Stomach (tissue), 19 donors: ENCODE measurements at places on chromosomes 1 and 21.
A peak's percentile ranks its signal among the peaks of the same experiment; 100 is the strongest.

DNA sequence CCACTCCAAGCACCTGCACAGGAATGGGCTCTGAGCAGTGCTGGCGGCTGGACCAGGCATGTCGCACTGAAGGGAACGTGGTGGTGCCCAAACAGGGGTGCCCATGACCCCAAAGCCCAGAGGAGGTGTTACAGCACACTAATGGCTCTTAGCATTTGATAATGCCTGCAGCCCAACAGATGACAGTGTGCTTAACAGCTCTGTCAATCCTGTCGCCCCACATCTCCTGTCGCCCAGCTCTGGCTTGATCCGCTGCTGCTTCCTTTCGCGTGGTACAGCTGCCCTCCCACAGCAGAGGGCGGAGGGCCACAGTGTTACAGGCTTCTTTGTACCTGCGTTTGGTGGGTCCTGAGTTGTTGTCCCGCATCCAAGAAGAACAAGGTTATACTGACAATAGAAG is 32.2 kb upstream of the CR1L start:
- no peak for DNase-seq

GRCh38 chr1:33876970-33877650 is 13.2 kb downstream of the HMGB4 start:
- no peak for DNase-seq

DNA sequence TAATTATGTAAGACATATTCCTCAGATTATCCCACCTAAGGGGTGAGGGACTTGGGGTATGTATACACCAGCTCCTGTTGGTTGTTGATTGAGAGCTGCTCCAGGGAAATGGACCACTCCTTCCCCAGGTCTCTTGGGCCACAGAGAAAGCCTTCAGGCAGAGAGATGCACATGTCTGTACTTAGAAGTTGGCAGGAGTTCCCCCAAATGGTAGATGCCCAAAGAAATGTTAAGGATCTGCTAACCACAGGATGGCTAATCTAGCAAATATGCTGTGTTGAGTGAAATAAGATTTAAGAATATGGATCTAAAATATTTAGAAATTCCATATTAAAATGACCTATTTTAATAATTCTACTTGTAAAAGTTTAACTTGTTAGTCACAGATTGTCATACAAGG is 100.8 kb upstream of the DNAH14 start:
- DNase-seq: no peak

- peak; percentile 52 for DNase-seq
These were observed 113.9 kb upstream of the ZNF648 start for GRCh38 chr1:182175361-182175931.

GRCh38 chr1:93516164-93516563 is 68.2 kb downstream of the FNBP1L start:
- no peak for DNase-seq

- DNase-seq: no peak
These were observed 561.2 kb upstream of the B3GALT2 start for GRCh38 chr1:193747579-193747978.

GRCh38 chr1:178724728-178725465 is at the start of gene RALGPS2:
Gene RALGPS2, plus strand, starts transcription at chr1:178725244. Its CDS starts 51,521 bp downstream, at chr1:178776765.
- DNase-seq: peak; percentile 76

DNA sequence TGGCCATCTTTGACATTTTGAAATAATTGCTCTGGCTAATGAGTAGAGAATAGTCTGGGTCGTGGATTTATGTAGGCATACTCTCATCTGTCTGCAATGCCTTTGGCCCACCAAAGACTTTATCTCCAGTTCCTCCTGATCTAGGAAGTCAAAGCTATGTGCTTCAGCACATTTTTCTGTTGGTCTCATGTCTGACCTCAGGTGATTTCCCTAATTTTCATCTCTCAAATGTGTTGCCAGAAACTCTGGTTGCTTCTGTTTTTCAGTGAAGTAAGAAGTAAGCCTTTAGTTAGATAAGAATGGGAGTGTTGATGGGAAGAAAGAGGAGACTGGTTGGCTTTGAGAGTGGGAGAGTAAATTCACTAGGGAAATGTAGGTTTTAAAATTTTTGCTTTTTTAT is 66.4 kb downstream of the GPR88 start:
- no peak for DNase-seq

DNA sequence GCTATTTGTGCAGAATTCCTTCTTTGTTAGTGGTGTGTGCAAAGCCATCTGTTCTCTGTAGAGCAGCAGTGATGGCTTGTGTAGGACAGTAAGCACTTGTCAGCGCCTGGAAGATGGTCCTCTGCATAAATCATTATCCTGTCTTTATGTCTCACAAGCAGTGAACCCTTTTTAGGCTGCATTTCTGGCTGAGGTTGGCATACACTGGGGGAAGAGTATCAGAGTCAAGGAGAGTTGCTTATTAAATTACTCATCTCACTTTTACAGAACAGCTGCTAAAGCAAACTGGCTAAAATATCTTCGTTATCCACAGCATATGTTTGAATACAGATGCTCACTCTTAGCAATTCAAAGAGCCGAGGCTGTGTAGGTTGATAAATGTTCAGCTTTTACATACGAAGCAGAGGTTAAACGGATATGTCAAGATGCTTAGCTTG is 54.6 kb upstream of the NCAM2 start:
- DNase-seq: no peak

DNA sequence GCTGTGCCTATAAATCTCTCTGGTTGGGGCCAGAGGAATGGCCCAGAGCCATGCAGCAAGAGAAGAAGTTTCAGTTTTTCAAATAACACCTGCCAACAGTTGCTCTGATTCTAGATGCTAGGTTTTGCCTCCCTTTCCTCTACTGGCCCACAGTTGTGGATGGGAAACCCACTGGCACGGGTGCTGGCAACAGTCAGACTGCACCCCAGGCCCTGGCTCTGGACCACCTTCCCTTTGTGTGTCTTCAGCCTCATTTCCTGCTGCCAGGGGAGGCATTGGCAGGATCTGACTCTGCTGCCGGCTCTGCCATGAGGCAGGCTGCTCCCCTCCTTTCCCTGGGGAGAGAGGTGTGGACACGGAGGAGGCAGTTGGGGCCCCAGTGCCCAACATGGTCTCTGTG is 142.0 kb downstream of the IGSF21 start:
- no peak for DNase-seq

- DNase-seq: peak; percentile 23
These were observed 391.0 kb downstream of the OMA1 start for GRCh38 chr1:58155418-58156123.

- DNase-seq: no peak
These were observed 1.1 kb upstream of the NENF start for GRCh38 chr1:212431644-212432043.

- DNase-seq: no peak
These were observed 6.5 kb upstream of the CLDN19 start for GRCh38 chr1:42746436-42747105.

DNA sequence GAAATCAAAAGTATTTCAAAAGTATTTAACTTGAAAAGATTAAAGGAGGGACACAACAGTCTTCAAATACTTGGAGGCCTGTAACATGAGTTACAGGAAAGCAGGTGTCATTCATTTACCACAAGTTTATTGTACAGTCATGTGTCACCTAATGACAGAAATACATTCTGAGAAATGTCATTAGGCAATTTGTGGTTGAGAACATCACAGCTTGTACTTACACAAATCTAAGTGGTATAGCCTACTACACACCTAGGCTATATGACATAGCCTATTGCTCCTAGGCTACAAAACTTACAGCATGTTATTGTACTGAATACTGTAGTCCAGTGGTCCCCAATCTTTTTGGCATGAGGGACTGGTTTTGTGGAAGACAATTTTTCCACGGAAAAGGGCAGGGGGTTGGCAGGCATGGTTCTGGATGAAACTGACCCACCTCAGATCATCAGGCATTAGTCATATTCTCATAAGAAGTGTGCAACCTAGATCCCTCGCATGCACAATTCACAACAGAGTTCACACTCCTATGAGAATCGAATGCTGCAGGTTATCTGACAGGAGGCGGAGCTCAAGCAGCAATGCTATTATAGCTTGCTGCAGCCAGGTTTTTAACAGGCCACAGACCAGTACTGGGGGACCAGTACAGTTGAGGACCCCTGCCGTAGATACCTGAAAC is 25.0 kb upstream of the PHTF1 start:
- no peak for DNase-seq

GRCh38 chr1:30450148-30450817 is 273.1 kb downstream of the MATN1 start:
- DNase-seq: no peak

- no peak for DNase-seq
These were observed 213.4 kb downstream of the APP start for GRCh38 chr21:25956993-25957714.

GRCh38 chr1:109719337-109719837 is 7.3 kb downstream of the GSTM5 start:
- no peak for DNase-seq

DNA sequence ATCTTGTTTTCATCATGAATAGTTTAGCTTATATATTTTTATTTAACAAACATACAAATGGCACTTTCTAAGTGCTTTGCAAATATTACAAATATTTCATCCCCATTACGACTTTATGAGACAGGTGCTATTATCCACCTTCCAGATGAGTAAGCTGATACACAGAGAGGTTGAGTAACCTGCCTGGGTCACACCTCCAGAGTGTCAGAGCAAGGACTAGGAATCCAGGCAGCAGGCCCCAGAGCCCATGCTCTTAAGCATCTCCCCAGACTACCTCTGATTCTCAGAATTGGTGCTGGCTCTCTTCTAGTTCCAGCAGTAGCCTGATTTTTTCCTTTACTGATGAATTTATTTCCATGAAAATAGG is 40.0 kb downstream of the EPHB2 start:
- no peak for DNase-seq

DNA sequence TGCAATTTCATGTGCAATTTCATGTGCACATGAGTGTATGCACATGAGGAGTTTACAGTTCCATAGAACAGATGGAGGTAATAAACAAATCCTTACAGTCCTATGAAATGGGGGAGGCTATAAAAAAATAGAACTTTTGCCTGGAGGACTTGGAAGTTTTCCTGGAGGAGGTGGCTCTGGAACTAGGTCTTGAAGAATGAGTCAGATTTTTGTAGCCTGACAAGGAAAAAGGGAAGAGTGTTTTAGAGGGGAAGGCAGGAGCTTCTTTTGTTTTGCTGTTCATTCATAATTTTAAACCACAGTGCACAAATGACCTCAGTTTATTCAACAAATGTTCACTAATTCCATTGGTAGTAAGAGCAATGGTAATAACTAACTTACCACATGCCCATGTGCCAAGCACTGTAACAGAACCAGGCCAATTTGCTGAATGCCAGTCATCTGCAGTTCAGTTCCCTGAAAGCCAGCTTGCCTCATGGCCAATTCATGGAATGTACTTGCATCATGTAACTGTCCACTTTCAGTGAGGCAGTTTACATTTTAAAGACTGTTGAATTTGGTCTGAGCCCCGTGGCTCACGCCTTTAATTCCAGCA is 2.7 kb downstream of the DIO1 start:
- DNase-seq: no peak

GRCh38 chr1:194309269-194309668 is 1122.9 kb upstream of the B3GALT2 start:
- DNase-seq: no peak

DNA sequence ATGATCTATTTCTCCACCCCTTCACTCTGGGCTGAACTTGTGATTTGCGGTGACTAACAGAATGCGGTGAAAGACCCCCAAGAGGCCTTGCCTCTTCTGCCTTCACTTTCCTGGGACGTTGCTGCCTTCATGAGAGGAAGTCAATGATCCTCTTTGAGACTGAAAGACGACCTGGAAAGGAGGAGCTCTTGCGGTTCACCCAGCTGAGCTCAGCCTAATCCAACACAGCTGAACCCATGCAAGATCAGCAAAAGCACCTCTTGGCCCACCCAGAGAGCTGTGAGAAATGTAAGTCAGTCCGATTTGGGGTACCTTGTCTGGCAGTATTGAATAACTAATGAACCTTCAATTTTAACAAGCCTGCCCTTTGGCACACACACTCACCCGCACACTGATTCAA is 767.4 kb upstream of the TPTE start:
- no peak for DNase-seq

- DNase-seq: no peak
These were observed 281.9 kb upstream of the POU3F1 start for GRCh38 chr1:38328278-38329035.

DNA sequence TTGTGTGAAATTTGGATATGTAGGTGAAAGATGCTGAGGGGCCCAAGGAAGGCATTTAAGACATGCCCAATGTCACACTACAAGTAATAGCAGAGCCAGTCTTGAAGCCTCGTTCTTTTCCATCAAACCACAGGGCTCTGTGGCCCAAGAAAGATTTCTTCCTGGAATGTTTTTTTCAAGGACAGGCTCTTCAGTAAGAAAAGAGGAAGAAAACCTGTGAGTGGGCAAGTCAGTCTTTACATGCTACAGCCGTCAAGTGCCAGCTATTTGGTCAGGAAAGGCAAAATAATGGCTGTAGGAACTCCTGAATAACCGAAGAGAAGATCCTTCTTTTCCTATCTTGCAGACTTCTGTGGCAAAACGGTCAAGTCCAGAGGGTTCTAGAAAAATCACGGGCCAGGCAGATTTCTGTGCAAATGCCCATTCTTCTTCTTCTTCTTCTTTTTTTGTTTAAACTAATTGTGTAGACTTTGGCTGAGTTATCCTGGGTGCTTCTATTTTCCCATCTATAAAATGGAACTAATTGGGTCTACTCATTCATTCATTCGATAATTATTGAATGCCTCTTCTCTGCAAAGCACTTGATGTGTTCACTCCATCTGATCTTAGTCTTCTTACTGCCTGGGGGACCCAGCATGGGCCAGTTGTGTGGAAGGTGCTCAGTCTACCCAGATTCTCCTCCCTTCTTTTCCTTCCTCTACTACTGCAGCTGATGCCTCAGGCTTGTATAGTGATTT is 1.9 kb upstream of the ID3 start:
- no peak for DNase-seq

- DNase-seq: peak; percentile 77
These were observed 102.1 kb downstream of the JAK1 start for GRCh38 chr1:64864018-64864940.

DNA sequence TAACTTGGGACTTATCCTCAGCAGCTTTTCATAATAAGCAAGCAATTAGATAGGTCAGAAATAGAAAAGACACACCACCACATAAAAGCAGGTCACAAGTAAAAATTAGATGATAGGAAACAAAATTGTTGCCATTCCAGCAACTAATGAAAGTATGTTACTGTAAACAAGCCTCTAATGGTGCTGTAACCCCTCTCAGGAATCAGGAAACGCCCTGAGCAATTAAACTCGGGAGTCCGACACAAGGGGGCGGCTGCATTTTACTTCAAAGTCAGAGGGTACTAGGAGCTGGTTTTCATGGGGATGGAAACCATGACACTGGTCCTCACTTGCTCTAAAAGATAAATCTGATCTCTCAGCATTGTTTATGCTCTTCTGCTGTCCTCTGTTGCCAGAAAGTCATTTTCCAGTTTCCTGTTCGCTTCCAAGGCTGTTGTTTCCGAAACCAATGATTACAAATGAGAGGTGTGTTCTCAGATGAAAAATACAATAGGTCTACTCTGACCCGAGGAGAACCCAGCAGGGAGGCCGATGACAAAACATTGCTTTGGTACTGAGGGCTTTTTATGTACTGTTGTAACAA is 93.4 kb downstream of the TGFBR3 start:
- peak; percentile 51 for DNase-seq

GRCh38 chr1:73411479-73411878 is 786.5 kb downstream of the LRRIQ3 start:
- DNase-seq: no peak
